Stimulated activated CD4-positive, alpha-beta T cell treated with anti-CD3 and anti-CD28 coated beads, Interleukin-12 subunit alpha, Interleukin-12 subunit beta, amount 100 ng/mL, for 48 hours (primary cell): ENCODE measurements at places on chromosomes 2 and 18.

GRCh38 chr18:10689236-10690034, 163.6 kb downstream of the NAPG start:
- no peak for DNase-seq

DNA sequence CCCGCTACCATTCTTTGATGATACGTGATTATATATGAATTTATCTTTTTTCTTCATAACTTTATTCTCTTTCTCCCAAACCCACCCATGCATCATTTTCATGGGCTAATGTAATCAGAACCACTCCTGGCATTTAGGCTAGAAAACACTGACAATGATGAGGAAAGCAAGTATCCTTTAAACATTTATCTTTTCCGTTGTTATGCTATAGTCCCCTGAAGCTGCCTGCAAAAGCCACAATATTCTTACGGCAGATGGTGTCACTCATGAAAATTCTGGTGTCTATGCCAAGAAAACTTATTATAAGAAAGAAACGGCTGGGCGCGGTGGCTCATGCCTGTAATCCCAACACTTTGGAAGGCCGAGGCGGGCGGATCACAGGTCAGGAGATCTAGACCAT, 221.8 kb upstream of the CTAGE1 start:
- no peak for DNase-seq

DNA sequence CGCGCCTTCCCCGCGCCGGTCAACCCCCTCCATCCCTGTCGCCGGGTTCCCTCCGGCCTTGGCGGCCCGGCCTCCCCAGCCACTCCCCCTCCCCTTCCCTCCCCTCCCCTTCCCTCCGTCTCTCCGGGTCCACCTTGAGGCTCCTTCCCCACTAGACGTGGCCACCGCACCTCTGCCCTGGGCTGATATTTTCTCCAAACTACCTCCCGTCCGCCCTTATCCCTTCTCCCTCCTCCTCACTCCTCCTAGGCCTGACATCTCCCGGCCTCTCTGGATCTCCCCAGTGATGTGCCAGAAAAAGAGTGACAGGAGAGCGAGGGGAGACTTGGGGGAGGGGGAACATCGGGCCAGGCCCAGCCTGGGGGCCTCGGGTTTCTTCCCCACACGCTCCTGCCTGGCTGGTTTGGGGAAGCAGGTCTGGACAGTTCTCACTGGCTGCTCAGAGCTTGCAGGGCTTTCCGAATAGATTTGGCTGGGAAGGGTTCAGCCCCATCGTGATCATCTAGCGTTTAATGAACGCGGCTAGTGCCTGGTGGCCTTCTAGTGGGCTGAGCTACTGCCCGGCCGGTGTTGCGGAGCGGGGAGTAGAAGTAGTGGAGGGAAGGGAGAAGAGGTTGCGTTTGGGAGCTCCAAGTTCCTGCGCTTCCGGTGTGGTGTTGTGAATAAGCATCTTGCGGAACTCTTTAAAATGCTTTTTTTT, 641 bp downstream of the MAPRE3 start:
- DNase-seq = no peak

- no peak for DNase-seq
Measured at GRCh38 chr2:20942646-20943125, 101.2 kb downstream of the APOB start.

DNA sequence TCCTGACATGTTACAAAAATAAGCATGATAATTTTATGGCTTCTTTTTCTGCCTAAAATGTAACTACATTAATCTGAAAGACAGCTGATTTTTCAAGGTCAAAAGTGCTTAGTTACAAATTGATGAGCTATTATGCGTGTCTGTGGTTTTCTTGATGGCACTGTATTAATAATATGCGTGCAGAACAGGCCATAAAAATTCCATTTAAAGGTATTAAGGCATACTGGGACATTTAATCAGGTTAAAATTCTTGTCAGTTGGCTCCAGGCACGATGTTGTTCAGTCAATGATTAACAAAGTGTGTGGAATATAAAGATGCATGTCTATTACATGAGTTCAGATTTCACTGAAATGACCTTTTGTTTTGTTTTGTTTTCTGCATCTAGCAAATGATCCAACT, 420.1 kb upstream of the ZNF804A start:
- DNase-seq = no peak
